Hindlimb muscle (tissue), 1 donor: ENCODE measurements at places on chromosomes 3 and 15. TPM values are rescaled to one million over a fixed set of nuclear protein-coding genes. Genes with fewer than 3 reads are reported as not detected.
A peak's percentile ranks its signal among the peaks of the same experiment; 100 is the strongest.

GRCh38 chr3:14122301-14122700 is 2.4 kb downstream of the CHCHD4 start:
- no peak for DNase-seq

- peak; percentile 22 for DNase-seq
These were observed at the start of gene BCL2A1 for GRCh38 chr15:79970624-79971434. Gene BCL2A1, minus strand, starts transcription at chr15:79971196. Its CDS starts 77 bp downstream, at chr15:79971119.

SEC11A gene
- 279 TPM for polyA plus RNA-seq

CELF6 gene
- polyA plus RNA-seq, result 2.1 TPM

SACM1L gene
- polyA plus RNA-seq, result 28.0 TPM
